Non-pigmented ciliary epithelial cell (primary cell): ENCODE measurements at places on chromosomes 7 and 10.

DNA sequence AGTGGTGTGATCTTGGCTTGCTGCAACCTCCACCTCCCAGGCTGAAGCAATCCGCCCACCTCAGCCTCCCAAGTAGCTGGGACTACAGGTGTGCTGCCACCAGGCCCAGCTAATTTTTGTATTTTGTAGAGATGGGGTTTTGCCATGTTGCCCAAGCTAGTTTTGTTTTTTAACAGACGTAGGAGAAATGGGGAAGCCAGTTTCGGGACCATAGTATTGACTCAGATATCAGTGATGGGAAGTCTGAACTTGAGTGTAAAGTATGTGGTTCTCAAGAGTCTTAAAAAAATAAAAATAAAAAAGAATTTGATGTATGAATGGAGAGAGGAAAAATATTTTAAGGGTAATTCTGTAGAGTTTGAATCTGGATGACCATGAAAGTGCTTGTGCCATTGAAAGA is 34.2 kb downstream of the SP4 start:
- no peak for DNase-seq

- DNase-seq: no peak
These were observed 105.0 kb downstream of the PHTF2 start for GRCh38 chr7:77903597-77903996.

DNA sequence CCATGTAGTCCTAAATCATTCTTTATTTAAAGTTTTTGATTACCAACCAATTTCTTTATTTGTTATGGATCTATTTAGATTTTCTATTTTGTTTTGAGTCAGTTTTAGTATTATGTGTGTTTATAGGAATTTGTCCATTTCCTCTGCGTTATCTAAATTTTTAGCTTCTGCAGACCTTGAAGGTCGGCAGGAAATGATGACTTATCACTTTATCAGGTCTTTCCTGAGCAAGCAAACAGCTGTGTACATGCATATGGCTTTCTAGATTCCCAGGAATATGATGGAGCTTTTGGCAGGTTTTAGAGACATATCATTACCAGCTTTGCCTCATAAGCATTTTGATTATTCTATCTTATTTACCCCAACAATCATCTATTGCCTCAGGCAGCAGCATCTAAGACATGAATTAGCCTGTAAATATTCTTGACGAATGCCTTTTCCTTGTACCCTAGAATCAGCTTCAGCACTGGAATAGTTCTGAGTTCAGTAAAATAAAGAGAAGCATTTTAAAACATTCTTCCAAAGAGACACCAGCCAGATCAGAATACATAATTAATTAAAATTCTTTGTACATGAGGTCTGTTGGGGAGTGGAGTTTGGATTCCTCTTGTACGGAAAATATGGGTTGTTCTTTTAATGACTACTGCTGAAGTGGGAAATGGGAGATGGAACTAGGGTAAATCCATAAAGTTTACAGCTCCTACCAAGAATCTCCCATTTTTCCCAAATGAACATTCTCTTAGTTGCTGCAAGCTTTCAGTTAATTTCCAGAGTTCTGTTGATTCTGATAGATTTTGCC is 408.8 kb upstream of the SEMA3C start:
- no peak for DNase-seq

- DNase-seq: no peak
These were observed 116.6 kb downstream of the NRP1 start for GRCh38 chr10:33217854-33218253.

DNA sequence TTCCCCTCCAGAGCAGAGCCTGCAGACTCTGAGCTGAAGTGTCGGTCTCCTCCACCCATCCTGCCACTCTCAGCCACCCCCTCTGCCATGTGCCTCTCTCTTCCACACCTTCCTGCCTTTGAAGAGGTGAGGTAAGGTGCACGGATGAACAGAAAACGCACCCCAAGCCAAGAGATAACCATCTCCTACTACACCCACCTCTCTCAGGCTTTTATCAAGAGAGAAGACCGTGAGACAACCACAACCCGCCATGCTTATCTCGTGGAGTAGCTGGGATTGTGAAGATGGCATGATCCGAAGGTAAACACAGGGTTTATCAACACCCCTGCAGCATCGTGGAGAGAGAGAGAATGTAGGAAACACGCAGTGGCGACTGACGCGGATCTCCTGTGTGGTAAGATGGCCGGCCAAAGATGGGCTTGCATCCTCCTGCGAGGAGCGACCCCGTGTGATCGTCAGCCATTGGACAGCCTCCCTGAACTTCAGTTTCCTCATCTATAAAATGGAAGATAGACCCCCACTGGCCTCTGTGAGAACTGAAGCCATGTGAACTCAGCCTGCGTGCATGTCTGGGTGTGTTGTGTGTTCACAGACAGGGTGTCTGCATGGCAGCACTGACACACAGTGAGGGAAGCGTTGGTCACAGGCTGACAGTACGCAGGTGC is 219.0 kb downstream of the DIP2C start:
- DNase-seq: no peak

- no peak for DNase-seq
These were observed 185.5 kb upstream of the STEAP4 start for GRCh38 chr7:88492153-88492552.

DNA sequence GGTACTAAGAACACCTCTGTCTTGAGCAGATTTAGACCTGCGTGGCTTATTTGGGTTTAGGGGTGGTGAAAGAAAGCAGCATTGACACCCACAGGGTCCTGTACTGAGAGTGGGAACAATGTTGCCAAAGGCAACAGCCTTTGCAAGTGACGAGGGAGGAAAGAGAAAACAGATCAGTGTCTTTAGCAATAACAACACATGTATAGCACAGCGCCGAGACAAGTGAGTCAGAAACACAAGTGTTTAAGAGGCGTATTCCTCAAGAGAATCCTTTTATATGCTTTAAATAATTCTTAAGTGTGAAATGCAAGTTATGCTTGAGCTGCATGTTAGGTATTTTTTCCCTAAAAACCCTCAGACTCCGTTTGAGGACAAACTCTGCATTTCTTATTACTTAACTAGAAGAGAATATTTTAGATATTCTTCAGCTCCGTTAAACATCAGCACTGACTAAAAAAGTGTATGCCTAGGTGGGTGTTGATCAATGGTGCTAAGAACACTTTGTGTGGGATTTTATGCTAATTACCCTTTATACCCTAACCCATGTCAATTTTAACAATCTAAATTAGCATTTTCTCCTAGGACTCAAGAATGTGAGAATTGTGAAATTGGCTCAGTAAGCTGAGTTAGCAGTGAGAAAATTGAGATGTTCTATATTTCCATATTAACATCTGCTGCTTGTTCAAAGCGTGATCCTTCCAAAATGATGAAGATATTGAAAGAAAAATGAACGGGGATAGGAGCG is 1095.4 kb upstream of the CELF2 start:
- DNase-seq: no peak

DNA sequence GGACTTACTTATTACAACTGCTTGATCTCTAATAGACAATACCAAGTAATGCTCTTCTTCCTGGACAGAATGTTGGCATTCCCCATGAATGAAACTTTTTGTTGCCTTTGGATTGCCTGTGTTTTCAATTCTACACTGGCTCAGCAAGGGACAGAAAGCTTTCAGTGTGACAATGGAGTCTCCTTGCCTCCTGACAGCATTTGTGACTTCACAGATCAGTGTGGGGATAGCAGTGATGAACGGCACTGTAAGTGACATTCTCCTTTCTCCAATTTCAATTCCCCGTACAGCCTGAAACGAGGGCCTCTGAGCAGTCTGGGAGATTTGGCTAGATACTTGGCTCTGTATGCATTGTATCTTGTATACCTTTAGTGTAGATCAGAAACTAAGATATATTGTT is 290 bp downstream of the MALRD1 start:
- no peak for DNase-seq

DNA sequence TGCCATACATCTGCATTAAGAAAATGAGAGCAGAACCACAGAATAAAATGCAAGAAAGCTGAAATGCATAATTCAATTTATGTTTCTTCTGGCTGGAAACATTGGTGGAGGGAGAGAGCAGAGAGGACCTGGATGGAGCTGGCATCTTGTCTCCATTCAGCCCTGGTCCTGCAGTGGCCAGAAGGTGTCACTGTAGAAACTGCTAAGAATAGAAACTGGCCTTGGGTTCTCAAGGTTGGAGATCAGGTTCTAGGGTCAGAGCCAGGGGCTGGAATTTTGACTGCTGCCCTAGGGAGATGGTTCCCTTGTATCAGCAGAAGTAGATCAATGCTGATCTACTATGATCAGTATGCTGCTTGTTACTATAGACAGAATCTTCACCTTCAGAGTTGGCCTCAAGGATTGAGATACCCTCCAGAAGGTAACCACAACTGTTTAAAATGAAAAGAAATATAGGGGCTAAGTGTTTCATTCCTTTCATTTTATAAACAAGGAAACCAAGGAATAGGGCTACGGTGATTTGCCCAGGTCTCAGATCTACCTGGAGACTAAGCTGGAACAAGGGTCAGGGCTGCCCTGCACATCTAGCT is 13.1 kb downstream of the TAS2R41 start:
- DNase-seq: no peak

GRCh38 chr7:101410743-101411507 is 48.2 kb downstream of the COL26A1 start:
- DNase-seq: no peak

DNA sequence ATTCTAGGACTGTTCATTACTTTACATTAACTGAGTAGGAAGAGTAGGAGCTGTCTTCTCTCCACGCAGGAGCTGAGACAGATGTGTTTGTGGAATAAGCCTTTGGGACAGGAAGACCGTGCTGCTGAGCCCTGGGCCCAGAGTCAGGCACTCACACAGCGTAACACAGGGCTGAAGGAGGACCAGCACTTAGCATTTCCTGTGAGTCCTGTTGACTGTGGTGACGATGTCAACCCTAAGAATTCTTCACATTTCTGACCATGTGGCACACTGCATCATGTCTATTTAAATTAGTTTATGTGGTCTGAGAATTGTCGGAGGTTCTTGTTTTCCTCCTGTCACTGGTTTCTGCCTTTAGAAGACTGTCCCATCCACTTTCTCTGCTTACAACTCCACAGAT is 117.2 kb downstream of the PIP4K2A start:
- no peak for DNase-seq

DNA sequence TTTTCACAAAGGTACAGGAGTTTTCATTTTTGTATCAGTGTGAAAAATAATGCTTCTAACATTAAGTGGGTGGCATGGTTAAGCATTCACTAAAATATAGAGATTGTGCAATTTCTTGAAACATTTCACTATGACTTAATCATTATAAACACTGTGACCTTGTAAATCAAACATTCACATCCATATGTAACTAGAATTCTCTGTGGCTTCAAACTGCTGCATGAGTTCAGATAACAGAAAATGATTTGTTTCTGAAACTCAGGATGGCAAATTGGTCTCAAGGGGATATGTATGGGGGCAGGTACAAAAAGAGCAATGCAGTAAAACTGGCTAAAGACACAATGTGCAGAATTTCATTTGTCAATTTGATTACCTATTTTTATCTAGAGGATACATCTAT is 3.8 kb downstream of the FAM133B start:
- no peak for DNase-seq

DNA sequence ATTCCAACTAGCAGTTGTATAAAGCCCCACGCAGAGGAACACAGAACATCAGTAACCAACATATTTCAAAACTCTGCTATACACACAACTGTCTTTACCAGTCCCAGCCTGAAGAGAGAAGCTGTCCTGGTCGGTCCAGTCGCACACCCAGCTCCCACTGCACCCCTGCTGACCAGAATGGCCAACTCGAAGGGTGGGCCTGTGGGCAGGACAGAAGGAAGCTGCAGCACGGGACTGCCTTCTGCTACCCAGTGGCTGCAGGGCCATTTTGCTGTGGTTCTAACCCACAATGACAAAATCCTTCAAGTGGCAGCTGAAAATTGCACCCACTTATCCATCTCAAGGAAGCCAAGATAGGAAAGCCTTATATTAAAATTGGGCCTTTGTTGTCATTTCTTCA is 48.2 kb downstream of the GSDME start:
- no peak for DNase-seq

GRCh38 chr10:12743941-12744340 is 257.6 kb downstream of the CCDC3 start:
- no peak for DNase-seq

GRCh38 chr7:151017953-151018420 is 6.3 kb downstream of the ATG9B start:
- DNase-seq: no peak

DNA sequence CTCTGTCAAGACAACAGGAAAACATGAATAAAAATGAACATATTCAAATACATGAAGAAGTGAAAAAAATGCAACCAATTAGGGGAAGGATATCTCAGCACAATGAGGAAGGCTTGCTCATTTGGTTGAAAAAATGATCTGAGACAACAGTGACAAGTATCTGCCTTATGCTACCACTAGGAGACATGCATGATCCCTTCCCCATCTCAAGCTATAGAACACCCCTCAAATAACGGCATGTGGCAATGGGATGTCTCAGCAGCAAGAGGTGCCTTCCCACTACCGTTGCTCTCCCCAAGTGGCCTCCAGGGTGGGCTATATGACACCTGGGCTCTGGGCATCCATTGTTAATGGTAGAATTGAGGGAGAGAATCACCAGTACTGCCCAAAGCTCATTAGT is 98.1 kb upstream of the RSU1 start:
- DNase-seq: no peak

GRCh38 chr7:69892790-69893189 is 294.5 kb downstream of the AUTS2 start:
- no peak for DNase-seq

GRCh38 chr7:128920913-128921582 is 10.5 kb upstream of the KCP start:
- DNase-seq: no peak

- DNase-seq: no peak
These were observed 186.3 kb upstream of the ADARB2 start for GRCh38 chr10:1923586-1923985.

- DNase-seq: no peak
These were observed 9.3 kb downstream of the RASGEF1A start for GRCh38 chr10:43257347-43258210.

DNA sequence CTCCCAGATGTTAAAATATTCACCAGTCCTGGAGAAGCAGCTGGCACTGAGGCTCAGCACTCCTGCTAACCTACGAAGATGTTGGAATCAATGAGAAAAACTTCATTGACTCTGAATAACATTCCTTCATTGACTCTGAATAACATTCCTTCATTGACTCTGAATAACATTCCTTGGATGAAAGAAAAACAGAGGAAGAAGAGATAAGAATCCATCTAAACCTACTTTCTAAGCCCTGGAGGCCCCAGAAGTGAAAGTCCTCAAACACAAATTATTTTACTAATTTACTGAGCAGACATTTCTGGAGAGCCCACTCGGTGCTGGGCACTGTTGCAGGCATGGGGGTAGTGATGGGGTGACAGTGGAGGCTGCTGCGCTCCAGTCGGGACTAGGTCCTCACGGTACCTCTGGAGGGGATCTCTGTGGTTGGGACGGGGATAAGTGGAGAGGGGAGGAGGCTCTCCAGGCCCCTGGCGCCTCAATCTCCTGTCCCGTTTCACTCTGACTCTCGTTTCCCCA is 254.1 kb downstream of the WDR37 start:
- no peak for DNase-seq

GRCh38 chr10:120897343-120897742 is 46.2 kb downstream of the WDR11 start:
- no peak for DNase-seq
